ENCODE measurements at places on chromosomes 1 and 21. TPM values are rescaled to one million over a fixed set of nuclear protein-coding genes. Genes with fewer than 3 reads are reported as not detected.

Gene NMNAT2
- total RNA-seq, result 7.8 TPM

Gene CDA
- 0.16 TPM for total RNA-seq

Gene ARMH1
- 13.9 TPM for total RNA-seq

Gene CBR3
- total RNA-seq, result 3.2 TPM

Gene KHDC4
- total RNA-seq, result 54.2 TPM

Gene RAVER2
- total RNA-seq, result not detected

Gene ALPL
- 14.9 TPM for total RNA-seq

Gene APOBEC4
- not detected for total RNA-seq

Gene CYP2J2
- total RNA-seq, result 20.8 TPM

Gene SMIM1
- not detected for total RNA-seq

Gene RAP1GAP
- not detected for total RNA-seq

Gene OR2L8
- total RNA-seq, result not detected

Gene PRR9
- not detected for total RNA-seq

Gene TDRKH
- total RNA-seq, result 10.1 TPM

Gene PPIAL4G
- total RNA-seq, result not detected

Gene C2CD4D
- total RNA-seq, result not detected

Gene B3GALT5
- total RNA-seq, result 0.73 TPM

Gene RSPO1
- not detected for total RNA-seq

Gene IGSF21
- total RNA-seq, result not detected

Gene GNAT2
- not detected for total RNA-seq

Gene FAM72D
- total RNA-seq, result 0.31 TPM

All from myocyte (in vitro differentiated cells).